Muscle of arm (tissue), 14 donors: ENCODE measurements at places on chromosomes 16 and 17.

GRCh38 chr16:363110-363765 is 7.1 kb downstream of the MRPL28 start:
- DNase-seq, result no peak

GRCh38 chr17:17485420-17485819 is 8.6 kb downstream of the MED9 start:
- DNase-seq, result no peak

- DNase-seq, result no peak
Observed at GRCh38 chr16:80277182-80277581, 263.6 kb upstream of the DYNLRB2 start.

DNA sequence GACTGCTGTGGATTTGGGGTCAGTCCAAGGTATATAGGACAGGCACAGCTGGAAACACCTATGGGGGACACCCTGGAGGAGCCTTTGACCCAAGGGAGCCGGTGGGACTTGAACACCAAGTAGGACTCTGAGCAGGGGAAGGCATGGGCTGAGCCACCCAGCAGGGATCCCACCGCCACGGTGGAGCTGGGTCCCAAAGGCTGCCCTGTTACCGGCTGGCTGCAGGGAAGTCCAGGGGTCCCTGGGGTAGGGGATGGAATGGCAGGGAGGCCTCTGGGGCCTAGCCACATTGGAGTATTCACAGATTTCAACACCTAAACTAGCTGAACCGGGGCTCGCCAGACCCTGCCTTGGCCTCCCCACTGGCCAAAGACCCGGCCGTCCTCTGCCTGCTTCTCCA is 39.7 kb upstream of the CREBBP start:
- no peak for DNase-seq

DNA sequence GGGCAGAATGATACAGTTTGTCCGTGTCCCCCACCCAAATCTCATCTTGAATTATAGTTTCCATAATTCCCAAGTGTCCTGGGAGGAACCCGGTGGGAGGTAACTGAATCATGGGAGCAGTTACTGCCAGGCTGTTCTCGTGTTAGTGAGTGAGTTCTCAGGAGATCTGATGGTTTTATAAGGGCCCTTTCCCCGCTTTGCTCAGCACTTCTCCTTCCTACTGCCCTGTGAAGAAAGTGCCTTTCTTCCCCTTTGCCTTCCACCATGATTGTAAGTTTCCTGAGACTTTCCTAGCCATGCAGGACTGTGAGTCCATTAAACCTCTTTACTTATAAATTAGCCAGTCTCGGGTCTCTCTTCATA is 28.9 kb upstream of the SEC14L1 start:
- DNase-seq, result no peak

DNA sequence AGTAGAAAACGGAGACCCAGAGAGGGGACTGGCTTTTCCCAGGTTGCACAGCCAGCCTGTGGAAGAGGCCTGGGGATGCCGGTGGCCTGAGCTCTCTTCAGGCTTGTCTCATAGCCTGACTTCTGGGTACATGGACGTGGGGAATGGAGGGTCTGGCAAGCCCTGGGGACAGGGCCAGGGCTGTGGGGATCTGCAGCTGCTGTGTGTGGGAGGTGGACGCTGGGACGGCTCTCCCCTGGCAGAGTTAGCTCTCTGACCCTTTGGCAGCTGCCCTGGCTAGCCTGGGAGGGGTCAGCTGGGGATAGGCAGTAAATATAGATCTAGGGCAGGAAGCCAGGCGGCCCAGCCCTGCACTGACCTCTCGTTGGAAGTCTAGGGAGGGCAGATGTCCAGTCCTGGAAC is 20.5 kb downstream of the SLC4A1 start:
- DNase-seq, result peak; percentile 25

GRCh38 chr16:85055493-85056210 is 28.1 kb downstream of the KIAA0513 start:
- peak; percentile 38 for DNase-seq

- DNase-seq, result peak; percentile 51
Observed at GRCh38 chr17:79695797-79696609, 34.7 kb upstream of the ENPP7 start.

DNA sequence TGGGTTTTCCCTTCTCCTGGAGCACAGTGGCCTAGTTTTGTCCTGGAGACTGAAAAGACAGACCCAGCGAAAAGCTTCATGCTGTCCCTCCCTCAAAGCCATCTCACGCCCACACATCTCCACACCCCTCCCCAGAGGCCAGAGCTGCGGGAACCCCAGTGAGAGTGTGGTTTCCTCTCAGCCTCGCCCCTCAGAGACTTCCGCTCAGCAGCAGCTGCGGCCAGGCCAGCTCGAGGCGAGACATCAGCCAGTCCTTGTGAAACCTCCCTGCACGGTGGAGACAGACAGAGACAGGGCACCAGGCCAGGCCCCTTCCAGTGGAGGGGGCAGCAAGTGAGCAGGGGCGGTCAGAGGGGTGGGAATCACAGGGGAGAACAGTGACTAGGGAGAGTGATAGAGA is 77.0 kb upstream of the TNRC6C start:
- peak; percentile 56 for DNase-seq

DNA sequence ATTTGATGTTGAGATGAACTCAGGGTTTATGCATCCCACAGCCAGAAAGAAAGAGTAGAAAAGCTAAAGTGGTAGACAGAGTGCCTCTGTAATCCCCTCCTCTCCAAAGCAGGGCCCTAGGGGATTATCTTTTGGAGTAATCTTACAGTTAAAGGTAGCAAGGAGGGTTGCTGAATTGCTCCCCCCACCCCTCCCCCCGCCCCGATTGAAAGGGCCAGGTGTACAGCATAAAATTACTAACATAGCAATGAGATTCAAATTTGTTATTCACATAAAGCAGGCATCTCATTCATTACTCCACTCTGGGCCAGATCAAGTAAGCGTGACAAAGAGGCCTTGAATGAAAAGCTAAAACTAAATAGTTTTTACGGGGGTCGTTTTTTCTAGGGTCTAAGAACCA is 72.7 kb downstream of the STH start:
- DNase-seq, result no peak

DNA sequence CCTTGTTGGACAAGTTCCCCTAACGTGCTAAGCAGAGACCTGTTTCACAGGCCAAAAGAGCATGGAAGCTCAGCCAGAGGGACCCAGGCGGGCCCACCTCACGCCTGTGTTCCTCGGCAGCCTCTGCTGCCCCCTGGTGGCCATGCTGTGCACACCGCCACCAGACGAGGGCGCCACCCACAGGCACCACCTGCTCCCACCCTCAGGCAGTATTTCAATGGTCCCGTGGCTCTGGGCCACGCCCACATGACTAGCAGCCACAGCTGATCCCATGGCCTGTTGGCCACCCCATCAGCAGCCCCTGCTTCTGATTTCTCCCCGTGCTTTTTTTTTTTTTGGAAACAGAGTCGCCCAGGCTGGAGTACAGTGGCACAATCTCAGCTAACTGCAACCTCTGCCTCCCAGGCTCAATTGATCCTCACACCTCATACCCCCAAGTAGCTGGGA is 18.9 kb downstream of the MPG start:
- DNase-seq, result peak; percentile 86

DNA sequence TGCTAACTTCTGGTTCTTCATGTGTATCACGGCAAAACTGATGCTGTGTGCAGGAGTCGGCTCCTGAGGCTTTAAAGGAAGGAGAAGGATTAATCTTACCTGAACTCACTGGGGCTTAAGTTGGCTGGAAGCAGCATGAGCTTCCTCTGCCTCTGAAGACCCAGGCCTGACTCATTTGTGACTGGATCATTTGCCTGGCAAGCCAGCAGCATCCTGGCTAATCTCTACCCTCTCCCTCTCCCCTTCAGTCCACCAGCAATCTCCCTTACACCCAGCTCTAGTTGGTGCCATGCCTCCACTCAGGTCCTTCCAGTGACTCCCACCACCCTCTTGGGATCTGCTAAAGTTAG is 150.3 kb downstream of the IRX3 start:
- DNase-seq, result no peak

DNA sequence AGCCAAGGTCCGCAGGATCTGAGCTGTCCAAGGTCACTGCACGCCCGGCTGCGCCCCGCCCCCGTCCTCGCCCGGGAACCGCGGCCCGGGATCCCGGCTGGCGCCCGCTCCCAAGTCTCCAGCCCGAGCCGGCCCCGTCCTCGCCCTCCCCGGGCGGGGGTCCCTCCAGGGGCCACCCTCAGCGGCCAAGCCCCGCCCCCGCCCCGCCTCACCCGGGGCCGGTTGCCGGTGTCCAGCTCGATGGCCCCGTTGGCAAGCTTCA is 216 bp downstream of the VPS9D1 start:
- DNase-seq, result no peak

DNA sequence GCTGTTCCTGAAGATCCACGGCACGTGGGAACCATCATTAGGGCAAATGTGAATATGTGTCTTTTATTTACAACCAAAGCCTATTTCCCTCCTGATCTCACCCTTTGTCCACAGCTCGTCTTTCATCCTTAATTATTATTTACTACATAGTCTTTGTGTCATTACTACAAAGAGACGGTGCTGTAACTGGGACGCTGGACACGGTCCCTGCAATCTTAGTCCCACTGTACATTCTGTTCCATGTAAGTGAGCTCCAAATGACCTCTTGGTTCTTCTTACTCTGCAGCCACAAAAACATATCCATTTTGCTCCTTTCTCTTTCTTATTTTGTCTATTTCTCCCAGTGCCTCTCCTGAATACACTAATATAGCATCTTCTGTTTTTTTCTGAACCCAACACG is 12.7 kb upstream of the KRT23 start:
- DNase-seq, result no peak

GRCh38 chr16:18788828-18789514 is 1.2 kb downstream of the RPS15A start:
- no peak for DNase-seq
